ENCODE measurements at places on chromosomes 7 and 10.
A peak's percentile ranks its signal among the peaks of the same experiment; 100 is the strongest.

- DNase-seq, result no peak
Measured at GRCh38 chr7:66781408-66782090, 41.0 kb downstream of the RABGEF1 start.

DNA sequence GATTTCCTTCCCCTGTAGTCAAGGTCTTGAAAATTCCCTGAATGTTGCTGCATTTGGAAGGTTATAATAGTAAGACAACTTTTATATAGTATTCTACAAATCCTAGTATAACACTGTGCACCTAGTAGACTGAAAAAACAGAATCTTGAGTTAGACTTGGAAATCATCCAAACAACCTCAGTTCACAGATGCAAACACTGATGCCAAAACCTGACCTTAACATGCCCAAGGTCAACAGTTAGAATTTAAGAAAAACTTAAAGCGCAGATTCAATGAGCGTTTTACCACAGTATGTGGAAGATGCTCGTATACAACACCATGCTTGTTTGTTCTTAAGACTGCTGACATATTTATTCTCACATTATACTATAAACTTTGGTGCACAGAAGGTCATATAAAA lies 3.0 kb downstream of the PIP4K2A start:
- DNase-seq, result no peak

GRCh38 chr7:55569269-55569663 lies 3.0 kb downstream of the VOPP1 start:
- peak; percentile 38 for DNase-seq

GRCh38 chr10:50260791-50261281 lies 9.5 kb upstream of the ASAH2 start:
- peak; percentile 78 for DNase-seq

DNA sequence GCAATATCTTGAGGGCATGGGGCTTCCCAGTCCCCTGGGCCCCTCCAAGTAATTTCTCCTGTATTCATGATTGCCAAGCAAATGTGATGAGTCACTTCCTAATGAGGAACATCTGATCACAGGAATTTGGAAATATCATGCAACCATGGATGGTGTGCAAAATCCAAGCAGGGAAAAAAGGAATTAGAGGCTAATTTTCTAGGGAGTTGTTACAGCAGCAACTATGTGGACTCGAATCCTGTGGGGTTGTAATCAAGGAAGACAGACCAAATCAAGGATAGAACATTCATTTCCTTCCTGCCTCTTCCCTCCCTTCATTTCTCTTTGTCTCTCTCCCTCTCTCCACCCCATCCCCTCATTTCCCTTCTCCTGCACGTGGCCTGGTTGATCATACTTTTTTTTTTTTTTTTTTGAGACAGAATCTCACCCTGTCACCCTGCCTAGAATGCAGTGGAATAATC lies 23.9 kb upstream of the AGFG2 start:
- no peak for DNase-seq

GRCh38 chr7:25624833-25625232 lies 396.5 kb upstream of the NPVF start:
- DNase-seq, result no peak

GRCh38 chr10:122164023-122164601 lies 107.0 kb upstream of the BTBD16 start:
- no peak for DNase-seq

DNA sequence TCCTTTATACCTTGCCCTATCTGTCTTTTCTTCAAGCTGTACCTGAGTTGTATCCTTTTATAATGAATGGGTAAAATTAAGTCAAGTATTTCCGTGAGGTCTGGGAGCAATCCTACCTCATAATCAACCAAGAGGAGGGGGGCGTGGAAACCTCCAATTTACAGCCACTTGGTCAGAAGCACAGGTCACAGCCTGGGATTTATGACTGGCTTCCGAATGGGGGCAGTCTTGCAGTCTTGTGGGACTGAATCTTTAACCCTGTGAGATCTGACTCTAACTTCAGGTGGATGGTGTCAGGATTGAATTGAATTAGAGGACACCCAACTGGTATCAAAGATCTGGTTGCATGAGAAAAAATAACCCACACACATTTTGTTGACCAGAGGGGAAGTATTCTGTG lies 23.5 kb upstream of the KCNMA1 start:
- no peak for DNase-seq

- no peak for DNase-seq
Measured at GRCh38 chr10:31593124-31593523, 274.1 kb downstream of the ZEB1 start.

GRCh38 chr7:139650429-139651100 lies 127.1 kb downstream of the CLEC2L start:
- no peak for DNase-seq

GRCh38 chr7:149626972-149627371 lies 129.4 kb upstream of the ZNF746 start:
- no peak for DNase-seq

DNA sequence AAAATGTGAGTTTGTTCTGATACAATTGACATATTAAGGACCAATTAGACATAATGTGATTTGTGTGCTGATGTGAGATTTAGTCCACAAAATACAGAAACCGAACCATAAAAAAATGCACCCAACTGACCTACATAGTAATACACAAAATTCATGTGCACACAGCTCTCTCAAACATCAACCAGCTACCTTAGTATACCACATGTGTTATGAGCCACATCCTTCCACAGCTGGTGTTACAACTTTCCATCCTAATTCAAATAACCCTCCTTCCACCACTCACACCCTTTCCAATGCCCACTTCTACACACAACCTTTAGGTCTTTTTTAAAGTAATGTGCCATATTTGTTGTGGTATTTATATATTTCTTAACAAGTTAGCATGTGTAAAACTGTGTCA lies 31.7 kb upstream of the C7orf33 start:
- DNase-seq, result no peak

DNA sequence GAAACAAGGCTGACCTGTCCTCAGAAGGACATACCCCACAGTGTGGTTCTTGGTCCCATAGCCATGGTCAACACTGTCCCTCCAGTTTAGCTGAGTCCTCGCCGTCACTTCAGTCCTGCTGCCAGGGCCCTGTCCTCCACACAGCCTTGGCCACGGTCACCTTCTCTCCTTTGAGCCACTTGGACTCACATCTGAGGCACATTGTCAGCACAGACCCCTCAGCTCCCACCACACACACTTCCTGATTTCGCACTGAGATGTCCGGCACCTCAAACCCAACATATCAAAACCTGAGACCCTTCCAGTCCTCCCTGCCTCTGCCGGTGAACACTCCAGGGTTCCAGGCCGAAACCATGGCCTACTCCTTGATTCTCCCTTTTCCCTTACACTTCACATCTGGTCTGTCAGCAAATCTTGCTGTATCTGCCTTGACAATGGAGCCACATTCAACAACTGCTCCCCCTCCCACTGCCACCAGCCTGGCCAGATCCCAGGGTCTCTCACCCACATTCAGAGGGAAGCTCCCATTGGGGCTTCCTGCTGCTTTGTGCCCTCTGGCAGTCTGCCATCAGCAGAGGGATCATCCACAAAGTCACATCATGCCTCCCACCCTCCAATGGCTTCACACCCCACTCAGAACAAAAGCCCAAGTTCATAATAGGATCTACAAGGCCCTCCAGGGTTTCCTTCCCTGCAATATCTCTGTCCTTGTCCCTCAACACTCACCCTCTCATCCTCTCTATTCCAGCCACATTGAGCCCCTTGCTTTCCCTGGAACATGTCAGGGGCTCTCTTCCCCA lies 219.6 kb upstream of the SHH start:
- peak; percentile 29 for DNase-seq

- DNase-seq, result no peak
Measured at GRCh38 chr7:46933596-46933995, 648.3 kb downstream of the TNS3 start.

- no peak for DNase-seq
Measured at GRCh38 chr7:142248166-142249160, 9.4 kb downstream of the PRSS58 start.

GRCh38 chr10:52759154-52759553 lies 13.4 kb downstream of the MBL2 start:
- no peak for DNase-seq

GRCh38 chr10:121091961-121092719 lies 241.0 kb downstream of the WDR11 start:
- no peak for DNase-seq

- DNase-seq, result no peak
Measured at GRCh38 chr10:69781576-69781975, 20.1 kb upstream of the COL13A1 start.

DNA sequence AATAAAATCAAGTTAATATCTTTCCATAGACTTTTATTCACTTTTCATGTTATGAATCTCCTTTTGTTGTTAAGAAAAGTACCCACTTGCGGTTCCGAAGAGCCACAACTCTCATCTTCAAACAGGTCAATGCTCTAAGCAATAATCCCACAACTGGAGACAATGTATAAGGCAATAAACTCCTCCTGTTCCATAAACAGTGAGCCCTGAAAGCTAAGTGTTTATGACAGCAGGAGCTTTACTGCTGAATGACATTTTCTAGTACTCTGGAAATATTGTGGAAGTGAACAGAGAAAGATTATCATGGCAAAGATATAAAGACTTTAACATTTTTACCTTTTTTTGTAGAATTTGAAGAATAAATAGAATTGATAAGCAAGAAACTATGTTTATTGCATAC lies 213.5 kb upstream of the MBL2 start:
- no peak for DNase-seq

DNA sequence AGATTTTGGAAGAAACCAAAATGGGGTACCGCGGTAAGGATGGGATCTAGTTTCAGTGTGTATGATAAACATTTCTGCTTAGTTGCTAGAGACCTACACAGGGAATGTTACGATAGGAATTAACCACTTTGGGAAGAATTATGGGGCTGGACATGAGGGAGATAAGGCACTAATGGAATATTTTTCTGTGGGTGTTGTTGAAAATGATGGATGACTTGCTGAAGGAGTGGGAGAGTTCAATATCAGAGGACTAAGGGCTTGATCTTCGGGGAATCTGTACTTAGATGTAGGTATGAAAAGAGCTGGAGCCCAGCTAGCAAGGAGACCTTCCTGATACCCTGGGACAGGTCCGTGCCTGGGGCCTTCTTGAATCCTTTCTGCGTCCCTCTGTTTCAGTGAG lies 303.7 kb downstream of the EXOC4 start:
- DNase-seq, result no peak

DNA sequence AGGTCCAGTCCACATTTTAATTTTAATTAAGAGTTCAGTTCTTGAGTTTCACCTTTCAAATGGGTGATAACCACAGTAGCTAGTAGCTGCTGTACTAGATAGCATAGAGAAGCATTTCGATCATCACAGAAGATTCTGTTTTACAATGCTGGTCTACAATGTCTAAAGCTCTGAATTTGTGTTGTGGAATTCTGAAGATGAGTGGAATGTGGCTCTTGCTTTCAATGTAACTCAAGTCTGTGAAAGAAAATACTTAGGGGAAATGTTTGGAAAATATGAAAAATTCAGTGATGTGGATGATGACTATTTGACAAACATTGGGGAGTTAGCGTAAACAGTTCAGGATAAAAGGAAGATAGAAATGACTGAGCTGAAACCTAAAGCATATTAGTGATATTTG lies 139.4 kb downstream of the GNAT3 start:
- no peak for DNase-seq

GRCh38 chr10:132977807-132978206 lies 35.4 kb upstream of the CFAP46 start:
- DNase-seq, result no peak

GRCh38 chr7:113109718-113110117 lies 8.6 kb downstream of the SMIM30 start:
- no peak for DNase-seq

DNA sequence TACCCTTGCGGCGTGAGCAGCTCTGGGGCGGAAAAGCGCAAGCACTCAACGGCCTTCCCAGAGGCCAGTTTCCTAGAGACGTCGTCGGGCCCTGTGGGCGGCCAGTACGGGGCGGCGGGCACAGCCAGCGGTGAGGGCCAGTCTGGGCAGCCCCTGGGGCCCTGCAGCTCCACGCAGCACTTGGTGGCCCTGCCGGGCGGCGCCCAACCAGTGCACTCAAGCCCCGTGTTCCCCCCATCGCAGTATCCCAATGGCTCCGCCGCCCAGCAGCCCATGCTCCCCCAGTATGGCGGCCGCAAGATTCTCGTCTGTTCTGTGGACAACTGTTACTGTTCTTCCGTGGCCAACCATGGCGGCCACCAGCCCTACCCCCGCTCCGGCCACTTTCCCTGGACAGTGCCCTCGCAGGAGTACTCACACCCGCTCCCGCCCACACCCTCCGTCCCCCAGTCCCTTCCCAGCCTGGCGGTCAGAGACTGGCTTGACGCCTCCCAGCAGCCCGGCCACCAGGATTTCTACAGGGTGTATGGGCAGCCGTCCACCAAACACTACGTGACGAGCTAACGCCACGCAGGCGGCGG lies 12.6 kb downstream of the TRIM8 start:
- no peak for DNase-seq

DNA sequence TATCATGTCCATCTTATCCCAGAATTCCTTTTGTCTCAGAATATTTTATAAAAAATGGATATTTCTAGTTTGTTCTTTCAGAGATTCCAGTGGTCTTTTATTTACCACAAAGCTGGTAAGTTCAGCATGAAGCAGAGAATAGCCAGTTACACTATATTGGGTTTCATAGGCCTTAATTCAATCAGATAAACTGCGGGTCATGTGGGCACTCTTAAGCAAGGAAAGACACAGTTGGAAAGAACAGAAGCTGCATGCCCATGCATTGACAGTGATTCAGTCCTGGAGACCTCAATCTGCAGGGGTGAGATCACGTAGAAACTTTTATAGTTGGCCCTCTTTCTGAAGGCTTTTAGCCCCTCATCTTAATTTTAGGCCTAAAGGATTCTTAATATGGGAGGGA lies 281.3 kb upstream of the IGFBP3 start:
- DNase-seq, result no peak

GRCh38 chr10:12534824-12535223 lies 185.5 kb downstream of the CAMK1D start:
- DNase-seq, result no peak

- DNase-seq, result no peak
Measured at GRCh38 chr10:25808372-25808771, 125.7 kb upstream of the MYO3A start.

DNA sequence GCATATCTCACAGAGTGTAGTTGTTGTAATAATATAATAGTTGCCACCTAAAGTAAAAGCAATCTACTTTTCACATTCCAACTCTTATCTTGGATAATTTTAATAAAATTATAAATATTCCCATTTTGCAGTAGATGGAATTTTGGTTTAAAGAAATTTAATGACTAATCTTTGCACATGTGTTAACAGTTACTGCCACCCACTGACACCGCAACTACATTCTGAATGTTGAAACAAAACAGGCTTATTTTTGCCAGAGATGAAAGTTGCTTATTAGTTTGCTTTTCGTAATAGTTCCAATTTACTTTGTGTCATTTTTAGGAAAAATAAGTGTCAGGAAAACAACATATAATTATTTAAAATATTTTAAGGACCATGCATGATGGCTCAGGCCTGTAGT lies 557.5 kb upstream of the PCDH15 start:
- DNase-seq, result no peak

DNA sequence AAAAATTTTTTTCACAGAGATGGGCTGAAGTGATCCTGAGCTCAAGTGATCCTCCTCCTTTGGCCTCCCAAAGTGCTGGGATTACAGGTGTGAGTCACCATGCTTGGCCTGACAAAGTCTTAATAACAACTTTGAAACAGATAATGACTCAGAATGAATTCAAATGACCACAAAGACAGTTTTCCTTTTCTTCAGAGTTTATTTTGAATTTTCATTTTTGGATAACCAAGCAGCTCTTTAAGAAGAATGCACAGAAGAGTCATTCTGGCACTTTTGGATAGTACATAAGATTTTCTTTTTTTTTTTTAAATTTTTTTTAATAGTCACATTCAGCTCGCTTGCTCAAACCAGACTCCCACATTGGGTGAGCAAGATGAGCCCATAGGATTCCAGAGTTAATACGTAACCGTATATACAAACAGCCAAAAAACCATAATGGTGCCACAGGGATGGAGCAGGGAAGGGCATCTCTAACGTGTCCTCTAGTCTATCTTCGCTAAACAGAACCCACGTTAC lies 43.0 kb upstream of the NMT2 start:
- DNase-seq, result no peak
